A549 treated with CORT108297 at 1 μM for 4 hours (cell line): ENCODE measurements at places on chromosomes 6 and 20. TPM values are rescaled to one million over a fixed set of nuclear protein-coding genes. Genes with fewer than 3 reads are reported as not detected.

RBM24 gene
- total RNA-seq: 8.3 to 11.2 TPM (median 9.7 TPM) in 5 replicates

MCHR2 gene
- not detected in 5 replicates for total RNA-seq

FERMT1 gene
- total RNA-seq: 15.4 to 17.4 TPM (median 16.2 TPM) in 5 replicates

APCDD1L gene
- 0.03 to 0.08 TPM (median 0.07 TPM) in 5 replicates for total RNA-seq

ZSCAN31 gene
- total RNA-seq: 1.7 to 2.8 TPM (median 2.1 TPM) in 5 replicates

NT5E gene
- total RNA-seq: 26.1 to 44.8 TPM (median 36.4 TPM) in 5 replicates

RCAN2 gene
- not detected in 5 replicates for total RNA-seq

DEFB115 gene
- total RNA-seq: not detected in 5 replicates

LY6G6F gene
- total RNA-seq: not detected in 5 replicates

ZFAND3 gene
- 46.7 to 61.6 TPM (median 51.3 TPM) in 5 replicates for total RNA-seq

C20orf202 gene
- total RNA-seq: 0.05 to 0.13 TPM (median 0.07 TPM) in 3 of 5 replicates, not detected in the others

FOXC1 gene
- 6.2 to 9.5 TPM (median 8.1 TPM) in 5 replicates for total RNA-seq

NKAIN4 gene
- 5.4 to 9.4 TPM (median 6.4 TPM) in 5 replicates for total RNA-seq

LTV1 gene
- total RNA-seq: 31.3 to 42.7 TPM (median 32.0 TPM) in 5 replicates

CEP250 gene
- total RNA-seq: 23.1 to 30.2 TPM (median 26.4 TPM) in 5 replicates

SIRPG gene
- not detected in 5 replicates for total RNA-seq

FOXQ1 gene
- total RNA-seq: 2.5 to 5.2 TPM (median 5.1 TPM) in 5 replicates

EFCAB8 gene
- not detected in 5 replicates for total RNA-seq

MAP1LC3A gene
- total RNA-seq: 16.6 to 31.0 TPM (median 26.7 TPM) in 5 replicates

FOXA2 gene
- 11.8 to 19.7 TPM (median 17.7 TPM) in 5 replicates for total RNA-seq

LGSN gene
- total RNA-seq: 2.6 to 3.7 TPM (median 3.3 TPM) in 5 replicates

TBX18 gene
- total RNA-seq: 16.3 to 23.7 TPM (median 20.5 TPM) in 5 replicates

BNIP5 gene
- total RNA-seq: not detected in 5 replicates
